Natural killer cell treated with Interleukin-12 subunit alpha and Interleukin-12 subunit beta and Interleukin-15 and Interleukin-18, amount 100 ng/mL, for 72 hours (primary cell): ENCODE measurements at places on chromosomes 2 and 18. TPM values are rescaled to one million over a fixed set of nuclear protein-coding genes. Genes with fewer than 3 reads are reported as not detected.

- H3K27me3 ChIP-seq, result peaks cover 25% of the 10 kb centered on the region
- H3K4me1 ChIP-seq, result no peaks in the 10 kb centered on the region
- H3K27ac ChIP-seq, result no peak overlapping the region
- peak; percentile 8 for DNase-seq
- H3K4me3 ChIP-seq, result no peak overlapping the region
- no peaks in the 10 kb centered on the region for H3K36me3 ChIP-seq
Measured at GRCh38 chr2:239688122-239688681, 287.4 kb upstream of the HDAC4 start.

GRCh38 chr2:2840681-2841300, 509.7 kb upstream of the MYT1L start:
- H3K27ac ChIP-seq, result no peak overlapping the region
- H3K27me3 ChIP-seq, result no peaks in the 10 kb centered on the region
- H3K4me1 ChIP-seq, result no peaks in the 10 kb centered on the region
- H3K4me3 ChIP-seq, result no peak overlapping the region
- H3K36me3 ChIP-seq, result no peaks in the 10 kb centered on the region
- no peak for DNase-seq

GRCh38 chr2:82275599-82275998, 1971.0 kb upstream of the LRRTM1 start:
- H3K27ac ChIP-seq, result no peak overlapping the region
- peaks cover 3% of the 10 kb centered on the region for H3K4me1 ChIP-seq
- H3K4me3 ChIP-seq, result no peak overlapping the region
- no peaks in the 10 kb centered on the region for H3K27me3 ChIP-seq
- DNase-seq, result no peak

DNA sequence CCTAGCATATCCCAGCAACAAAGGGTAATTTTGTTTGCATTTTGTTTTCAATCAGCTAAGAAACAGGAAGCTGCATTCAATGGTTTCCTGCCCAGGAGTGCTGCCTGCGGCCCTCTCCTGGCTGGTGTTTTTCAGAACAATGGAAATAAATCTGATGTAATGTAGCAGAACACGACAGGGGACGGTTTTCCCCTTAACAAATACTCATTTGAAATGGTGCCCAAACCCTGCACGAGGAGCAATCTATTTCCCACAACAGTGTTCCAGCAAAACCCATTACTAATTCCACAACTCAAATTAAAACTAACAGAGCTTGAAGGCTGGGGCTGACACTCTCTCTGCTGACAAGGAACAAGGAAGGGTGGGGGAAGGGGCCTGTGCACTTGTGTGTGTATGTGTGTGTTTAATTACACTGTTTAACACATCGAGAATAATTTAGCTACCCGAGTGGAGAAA, 8.7 kb downstream of the CAPN13 start:
- no peak for DNase-seq
- H3K27ac ChIP-seq, result no peak overlapping the region
- H3K36me3 ChIP-seq, result no peaks in the 10 kb centered on the region

GRCh38 chr2:43412114-43412753, 183.6 kb downstream of the THADA start:
- no peak for DNase-seq
- H3K27ac ChIP-seq, result no peak overlapping the region
- no peaks in the 10 kb centered on the region for H3K27me3 ChIP-seq
- H3K36me3 ChIP-seq, result no peaks in the 10 kb centered on the region

DNA sequence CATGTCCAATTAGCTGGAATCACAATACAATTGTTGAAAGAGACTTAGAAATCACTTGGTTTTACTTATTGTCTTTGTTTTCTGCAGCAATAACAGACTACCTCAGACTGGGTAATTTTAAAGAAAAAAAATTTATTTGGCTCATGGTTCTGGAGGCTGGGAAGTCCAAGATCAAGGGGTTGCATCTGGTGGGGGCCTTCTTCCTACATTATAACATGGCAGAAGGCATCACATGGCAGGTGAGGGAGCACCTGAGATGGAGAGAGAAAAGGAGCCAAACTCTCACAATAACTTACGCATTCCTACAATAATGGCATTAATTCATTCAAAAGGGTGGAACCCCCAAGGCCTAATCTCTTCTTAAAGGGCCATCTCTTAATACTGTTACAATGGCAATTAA, 37.5 kb upstream of the KLHL14 start:
- H3K4me1 ChIP-seq, result no peaks in the 10 kb centered on the region
- DNase-seq, result no peak
- no peak overlapping the region for H3K27ac ChIP-seq
- H3K27me3 ChIP-seq, result no peaks in the 10 kb centered on the region

- H3K27ac ChIP-seq, result no peak overlapping the region
- H3K36me3 ChIP-seq, result peaks cover 13% of the 10 kb centered on the region
- no peak for DNase-seq
- peaks cover 3% of the 10 kb centered on the region for H3K27me3 ChIP-seq
- H3K4me3 ChIP-seq, result no peak overlapping the region
Measured at GRCh38 chr2:159095813-159096212, 127.4 kb downstream of the TANC1 start.

Gene IGFBP5
- not detected for total RNA-seq
